ENCODE measurements at places on chromosomes 1 and 21. TPM values are rescaled to one million over a fixed set of nuclear protein-coding genes. Genes with fewer than 3 reads are reported as not detected.

GRCh38 chr21:39258207-39258606, 55.2 kb downstream of the BRWD1 start:
- no peak for DNase-seq

KCNH1 gene
- total RNA-seq: 0.37 TPM

FOXO6 gene
- 0.79 TPM for total RNA-seq

GRCh38 chr1:81472387-81472786, 328.3 kb upstream of the ADGRL2 start:
- DNase-seq: no peak

GRCh38 chr1:18633422-18634155, 2.9 kb downstream of the PAX7 start:
- no peak for DNase-seq

DNA sequence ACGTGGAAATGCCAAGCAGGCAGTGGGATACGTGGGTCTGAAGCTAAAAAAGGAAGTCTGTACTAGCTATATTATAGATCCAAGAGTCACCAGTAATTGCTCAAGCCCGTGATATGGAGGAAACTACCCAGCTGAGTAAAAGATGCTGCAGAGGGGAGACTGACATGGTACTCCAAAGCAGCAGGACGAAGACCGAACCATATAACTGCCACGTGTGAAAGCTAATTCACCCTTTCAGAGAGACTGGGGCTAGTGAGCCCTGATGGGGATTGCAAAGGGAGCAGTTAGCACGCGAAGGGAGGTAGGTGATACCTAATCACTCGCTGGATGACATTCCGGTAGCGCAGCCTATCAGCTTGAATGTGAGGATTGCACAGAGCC, 316 bp downstream of the AP4B1 start:
- DNase-seq: no peak

DNA sequence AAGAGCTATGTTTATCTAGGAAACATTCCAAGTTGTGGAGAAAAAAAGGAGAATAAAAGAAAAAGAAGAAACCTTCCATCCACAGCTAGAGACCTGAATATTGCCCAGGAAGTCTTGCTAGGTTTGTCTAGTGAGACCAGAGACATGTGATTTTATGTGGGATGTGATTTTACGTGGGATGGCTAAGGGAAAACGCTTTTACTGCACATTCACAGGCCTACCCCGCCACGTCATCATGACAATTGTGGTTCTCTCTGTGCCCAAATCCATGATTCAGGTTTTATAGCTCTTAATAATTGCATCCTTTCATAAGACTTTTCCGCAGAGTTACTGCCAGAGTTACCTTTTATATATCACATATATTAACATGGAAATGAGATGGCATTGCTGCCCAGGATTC, 86.4 kb upstream of the SSX2IP start:
- DNase-seq: no peak

- DNase-seq: no peak
Measured at GRCh38 chr1:22780696-22781095, 70.1 kb downstream of the EPHB2 start.

DNA sequence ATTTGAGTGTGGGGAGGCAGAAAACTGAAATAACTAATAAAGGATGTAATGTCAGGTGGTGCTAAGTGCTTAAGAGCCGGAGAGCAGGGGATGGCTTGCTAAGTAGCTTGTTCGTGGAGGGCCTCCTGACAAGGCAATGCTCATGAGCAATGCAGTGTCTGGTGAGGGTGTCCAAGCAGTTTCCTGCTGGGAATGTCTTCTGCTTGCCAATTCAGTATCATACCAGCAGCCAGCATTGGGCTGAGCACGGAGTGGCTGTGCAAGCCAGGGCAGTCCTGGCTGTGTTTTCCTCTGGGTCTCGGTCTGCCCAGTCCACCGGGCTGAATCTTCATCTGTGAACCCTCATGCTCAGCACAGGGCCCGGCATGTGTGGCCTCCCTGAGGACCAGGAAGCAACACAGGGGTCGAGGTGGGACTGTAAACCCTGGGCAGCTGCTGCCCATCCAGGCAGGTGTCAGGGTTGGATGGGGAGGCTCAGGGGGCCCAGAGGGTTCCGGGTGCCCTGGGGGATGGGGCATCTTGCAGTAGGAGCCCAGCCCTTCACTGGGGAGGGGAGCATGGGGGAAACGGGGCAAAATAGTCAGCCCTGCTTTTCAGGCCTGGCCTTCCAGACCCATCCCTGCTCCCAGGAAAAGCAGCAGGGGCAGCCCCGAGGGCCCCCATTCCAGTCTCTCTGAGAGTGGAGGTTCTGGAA, 27.5 kb downstream of the EDN2 start:
- DNase-seq: no peak

DNA sequence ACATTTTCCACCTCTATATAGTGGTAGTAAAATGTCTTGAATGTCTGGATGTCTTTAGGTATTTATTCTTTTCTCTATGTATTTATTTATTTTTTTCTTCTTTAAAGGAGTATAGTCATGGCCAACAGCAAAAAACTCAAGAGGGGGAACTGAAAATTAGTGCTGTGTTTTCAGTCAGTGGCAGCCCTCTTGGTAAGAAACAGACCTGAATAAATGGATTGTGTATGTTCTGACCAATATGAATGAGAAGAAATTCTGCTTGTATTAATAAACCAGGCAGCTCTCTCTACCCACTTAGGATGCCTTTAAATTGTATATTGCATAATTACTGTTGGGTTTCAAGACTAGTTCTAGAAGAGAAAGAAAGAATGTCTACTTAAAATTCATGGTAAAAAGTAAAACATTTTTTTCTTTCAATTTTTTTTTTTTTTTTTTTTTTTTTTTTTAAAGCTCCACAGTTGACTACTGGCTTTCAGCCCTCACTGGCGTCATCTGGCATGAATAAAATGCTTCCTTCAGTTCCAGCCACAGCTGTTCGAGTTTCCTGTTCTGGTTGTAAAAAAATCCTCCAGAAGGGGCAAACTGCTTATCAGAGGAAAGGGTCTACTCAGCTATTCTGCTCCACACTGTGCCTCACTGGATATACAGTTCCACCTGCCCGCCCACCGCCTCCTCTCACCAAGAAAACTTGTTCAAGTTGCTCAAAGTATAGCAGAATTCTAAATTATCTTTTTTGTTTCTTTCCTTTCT, 101.6 kb downstream of the ZMYM4 start:
- DNase-seq: peak; percentile 26

MPZ gene
- total RNA-seq: 0.69 TPM

Measured in pancreas (tissue), 10 donors.